ENCODE measurements at places on chromosomes 6 and 20.

DNA sequence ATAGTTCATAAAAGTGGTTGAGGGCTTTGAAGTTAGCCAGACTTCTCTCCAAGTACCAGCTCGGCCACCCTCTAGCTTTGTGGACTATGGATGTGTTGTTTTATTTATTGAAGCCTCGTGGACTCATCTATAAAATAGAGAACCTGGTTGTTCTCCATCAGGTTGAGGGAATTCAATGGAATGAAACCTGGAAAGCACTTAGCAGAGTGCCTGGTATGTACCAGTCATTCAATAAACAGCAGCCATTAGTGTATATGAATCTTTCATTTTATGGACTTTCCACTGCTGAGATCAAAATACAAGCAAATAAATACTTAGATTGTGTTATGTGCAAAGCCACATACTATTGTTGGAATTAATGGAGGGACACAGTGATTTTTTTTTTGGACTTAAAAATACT, 206.8 kb downstream of the SOX4 start:
- DNase-seq = no peak

GRCh38 chr6:116411284-116411623, 40.5 kb downstream of the DSE start:
- no peak for DNase-seq

DNA sequence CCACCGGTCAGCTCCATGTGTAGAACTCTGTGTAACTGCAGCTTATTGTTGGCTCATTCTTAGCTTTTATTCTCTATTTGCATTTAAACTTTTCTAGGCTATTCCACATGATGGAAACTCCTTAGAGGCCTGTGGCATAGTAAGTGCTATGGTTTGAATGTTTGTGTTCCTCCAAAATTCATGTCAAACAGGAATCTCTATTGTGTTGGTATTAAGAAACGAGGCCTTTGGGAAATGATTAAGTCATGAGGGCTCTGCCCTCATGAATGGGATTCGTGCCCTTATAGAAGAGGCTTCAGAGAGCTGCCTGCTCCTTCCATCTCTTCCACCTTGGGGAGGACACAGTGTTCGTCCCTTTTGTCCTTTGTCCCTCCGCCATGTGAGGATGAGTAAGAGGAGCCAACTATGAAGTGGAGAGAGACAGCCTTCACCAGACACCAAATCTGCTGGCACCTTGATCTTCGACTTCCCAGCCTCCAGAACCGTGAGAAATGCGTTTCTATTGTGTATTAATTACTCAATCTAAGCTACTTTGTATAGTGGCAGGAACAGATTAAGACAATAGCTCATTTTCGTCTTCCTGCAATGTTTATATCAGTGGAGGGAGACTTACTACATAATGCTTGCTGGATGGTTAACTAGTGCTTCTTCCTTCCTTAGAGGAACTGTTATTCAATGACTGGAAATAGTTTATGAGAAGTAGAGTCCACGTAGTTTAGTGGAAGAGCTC, 361.1 kb downstream of the FARS2 start:
- DNase-seq = no peak

- DNase-seq = no peak
These were observed 218.7 kb downstream of the HDGFL1 start for GRCh38 chr6:22788038-22788437.

DNA sequence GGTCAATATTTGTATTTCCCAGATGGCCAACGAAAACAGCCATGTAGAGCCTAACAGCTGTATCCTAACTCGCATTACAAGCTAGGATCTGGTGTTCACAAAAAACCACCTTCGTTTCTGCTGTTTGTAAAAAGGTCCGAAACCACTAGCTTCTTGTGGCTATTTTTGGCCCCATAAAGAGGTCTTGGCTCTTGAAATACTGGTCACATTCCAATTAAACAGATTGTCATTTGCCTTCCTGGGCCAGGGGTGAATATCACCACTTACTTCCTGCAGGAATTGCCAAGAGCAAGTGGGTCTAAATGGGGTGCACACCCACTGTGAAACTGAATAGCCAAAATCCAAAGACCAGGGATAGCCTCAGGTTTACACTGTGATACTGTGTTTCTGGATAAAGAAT, 48.2 kb downstream of the TSHZ2 start:
- no peak for DNase-seq

Measured in posterior cingulate gyrus (tissue), 11 donors.